Mesothelial cell of epicardium (in vitro differentiated cells): ENCODE measurements at places on chromosomes 4 and X. TPM values are rescaled to one million over a fixed set of nuclear protein-coding genes. Genes with fewer than 3 reads are reported as not detected.

- no peak for DNase-seq
These were observed 761 bp upstream of the FRYL start for GRCh38 chr4:48780865-48781214.

DNA sequence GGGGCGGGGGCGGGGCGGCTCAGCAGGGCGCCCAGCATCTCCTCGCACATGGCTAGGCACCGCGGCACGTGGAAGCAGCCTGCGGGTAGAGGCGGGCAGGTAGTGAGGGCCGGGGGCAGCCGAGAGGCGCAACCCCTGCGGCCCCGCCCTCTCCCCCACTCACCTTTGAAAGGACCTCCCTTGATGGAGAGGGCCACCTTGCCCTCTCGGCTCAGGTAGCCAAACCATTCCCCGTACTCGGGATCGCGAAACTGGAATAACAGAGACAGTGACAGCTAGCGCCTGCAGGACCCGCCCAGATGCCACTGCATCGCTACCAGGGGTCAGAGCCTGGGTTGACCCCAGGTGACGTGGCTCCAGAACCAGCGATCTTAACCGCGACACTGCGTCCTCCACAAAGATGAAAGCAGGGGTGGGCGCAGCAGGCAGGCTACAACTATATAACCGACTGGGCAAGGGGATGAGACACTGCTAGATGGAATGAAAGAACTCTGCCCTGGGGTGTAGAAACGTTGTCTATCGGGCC, 552 bp upstream of the NAA10 start:
- DNase-seq: no peak

DNA sequence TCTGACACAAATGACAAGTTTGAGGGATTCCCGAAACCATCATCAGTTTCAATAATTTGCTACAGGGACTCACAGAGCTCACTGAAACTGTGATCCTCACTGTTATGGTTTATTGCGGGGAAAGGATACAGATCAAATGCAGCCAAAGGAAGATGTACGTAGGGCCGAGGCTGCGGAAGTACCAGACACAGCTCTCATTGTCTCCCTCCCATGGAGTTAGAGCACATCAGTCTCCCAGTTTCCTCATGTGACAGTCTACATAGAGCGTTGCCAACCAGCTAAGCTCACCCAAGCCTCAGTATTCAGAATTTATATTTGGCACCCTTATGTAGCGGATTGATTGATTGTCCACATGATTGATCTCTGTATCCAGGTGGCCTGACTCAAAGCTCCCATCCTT, 137.8 kb upstream of the TENM3 start:
- no peak for DNase-seq

- DNase-seq: no peak
These were observed 53.2 kb upstream of the PJA1 start for GRCh38 chrX:69218407-69218997.

The RAB33A gene
- 4.2 to 4.6 TPM (median 4.3 TPM) in 3 replicates for total RNA-seq

The EDA2R gene
- 13.6 to 14.8 TPM (median 14.6 TPM) in 3 replicates for total RNA-seq

The CLCN4 gene
- 5.7 to 8.6 TPM (median 7.0 TPM) in 3 replicates for total RNA-seq

The ACSL1 gene
- 18.0 to 20.9 TPM (median 19.2 TPM) in 3 replicates for total RNA-seq
